ENCODE measurements at places on chromosomes 7 and 10.

- no peak for DNase-seq
Measured at GRCh38 chr7:83799333-83799732, 150.4 kb upstream of the SEMA3E start.

- no peak for DNase-seq
Measured at GRCh38 chr7:133207687-133208086, 45.2 kb upstream of the EXOC4 start.

- no peak for DNase-seq
Measured at GRCh38 chr7:37119296-37119860, 329.3 kb downstream of the ELMO1 start.

- DNase-seq: no peak
Measured at GRCh38 chr7:37435156-37435855, 13.4 kb downstream of the ELMO1 start.

GRCh38 chr10:48636231-48636630 lies 31.4 kb upstream of the ARHGAP22 start:
- DNase-seq: no peak

DNA sequence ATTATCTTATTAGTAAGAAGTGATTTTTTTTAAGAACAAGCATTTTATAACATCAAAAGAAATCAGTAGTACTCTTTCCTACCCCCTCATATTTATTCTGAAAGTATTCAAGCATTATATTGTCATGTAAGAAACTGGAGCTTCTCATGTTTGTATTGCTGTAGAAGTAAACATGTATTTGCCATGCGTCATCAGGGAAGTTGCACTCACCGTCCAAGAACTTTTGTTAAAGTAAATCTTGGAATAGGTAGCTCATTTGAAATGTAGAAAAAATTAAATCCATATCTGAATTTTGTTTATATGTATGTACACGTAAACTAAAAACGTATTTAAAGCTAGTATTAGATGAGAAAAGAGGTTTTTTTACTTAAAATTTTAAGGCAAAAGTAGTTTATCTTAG lies 96.8 kb downstream of the PTEN start:
- no peak for DNase-seq

DNA sequence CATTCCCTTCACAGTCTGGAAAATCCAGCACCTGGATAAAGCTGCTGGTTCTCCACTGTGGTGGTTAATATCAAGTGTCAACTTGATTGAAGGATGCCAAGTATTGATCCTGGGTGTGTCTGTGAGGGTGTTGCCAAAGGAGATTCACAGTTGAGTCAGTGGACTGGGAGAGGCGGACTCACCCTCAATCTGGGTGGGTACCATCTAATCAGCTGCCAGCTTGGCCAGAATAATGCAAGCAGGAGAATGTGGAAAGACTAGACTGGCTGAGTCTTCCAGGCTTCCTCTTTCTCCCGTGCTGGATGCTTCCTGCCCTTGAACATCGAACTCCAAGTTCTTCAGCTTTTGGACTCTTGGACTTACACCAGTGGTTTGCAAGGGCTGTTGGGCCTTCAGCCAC lies 48.4 kb downstream of the C10orf143 start:
- DNase-seq: no peak

- DNase-seq: no peak
Measured at GRCh38 chr7:81533426-81533825, 236.4 kb downstream of the HGF start.

DNA sequence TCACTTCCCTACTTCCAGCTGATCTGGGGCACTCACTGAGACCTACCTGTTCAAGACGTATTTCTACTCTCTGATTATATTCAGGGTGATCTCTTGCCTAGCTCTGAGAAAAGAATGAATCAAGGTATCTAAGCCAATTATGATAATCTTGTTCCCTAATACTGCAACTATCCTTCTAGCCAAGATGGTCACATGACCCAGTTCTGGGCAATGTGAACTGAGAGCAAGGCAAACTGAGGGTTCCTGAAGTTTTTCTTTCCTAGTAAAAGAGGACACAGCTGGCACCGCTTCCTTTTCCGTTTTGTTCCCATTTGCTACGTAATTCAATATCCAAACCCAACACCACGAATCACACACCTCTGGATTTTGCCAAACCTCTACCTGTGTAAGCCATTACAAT lies 5.9 kb upstream of the GPAM start:
- no peak for DNase-seq

- no peak for DNase-seq
Measured at GRCh38 chr10:119136084-119136483, 29.4 kb downstream of the SFXN4 start.

GRCh38 chr7:117283371-117283770 lies 39.5 kb downstream of the WNT2 start:
- DNase-seq: no peak

GRCh38 chr7:99123571-99124033 lies 20.3 kb downstream of the SMURF1 start:
- no peak for DNase-seq

DNA sequence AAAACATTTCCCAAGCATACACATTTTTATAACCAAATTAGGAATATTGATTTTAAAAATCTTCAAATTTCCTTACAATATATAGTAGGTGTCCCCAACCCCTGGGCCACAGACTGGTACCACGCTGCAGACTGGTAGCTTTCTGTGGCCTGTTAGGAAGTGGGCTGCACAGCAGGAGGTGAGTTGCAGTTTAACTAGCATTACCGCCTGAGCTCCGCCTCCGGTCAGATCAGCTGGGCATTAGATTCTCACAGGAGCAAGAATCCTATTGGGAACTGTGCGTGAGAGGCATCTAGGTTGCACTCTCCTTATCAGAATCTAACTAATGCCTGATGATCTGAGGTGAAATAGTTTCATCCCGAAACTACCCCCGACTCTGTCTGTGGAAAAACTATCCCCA lies 62.1 kb downstream of the ZWINT start:
- DNase-seq: no peak

DNA sequence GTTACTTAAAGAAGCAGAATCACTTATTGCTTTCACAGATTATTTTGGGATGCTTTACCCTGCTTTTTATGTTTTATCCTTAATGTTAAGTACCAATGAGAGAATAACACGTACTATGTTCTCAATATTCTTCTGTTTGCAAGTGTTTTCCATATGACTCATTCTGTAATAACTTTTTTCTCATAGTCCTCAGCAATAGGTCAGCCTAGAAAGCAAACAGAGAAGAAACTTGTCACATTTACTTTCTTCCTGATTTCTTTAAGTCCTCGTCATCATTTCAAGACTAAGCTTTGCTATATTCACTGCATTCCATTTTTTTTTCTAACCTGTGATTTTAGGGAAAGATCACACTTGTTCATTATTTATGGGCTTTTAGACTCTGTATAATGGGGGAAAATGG lies 6.8 kb upstream of the AGR2 start:
- DNase-seq: no peak

GRCh38 chr10:33015761-33016547 lies 57.9 kb upstream of the ITGB1 start:
- no peak for DNase-seq

DNA sequence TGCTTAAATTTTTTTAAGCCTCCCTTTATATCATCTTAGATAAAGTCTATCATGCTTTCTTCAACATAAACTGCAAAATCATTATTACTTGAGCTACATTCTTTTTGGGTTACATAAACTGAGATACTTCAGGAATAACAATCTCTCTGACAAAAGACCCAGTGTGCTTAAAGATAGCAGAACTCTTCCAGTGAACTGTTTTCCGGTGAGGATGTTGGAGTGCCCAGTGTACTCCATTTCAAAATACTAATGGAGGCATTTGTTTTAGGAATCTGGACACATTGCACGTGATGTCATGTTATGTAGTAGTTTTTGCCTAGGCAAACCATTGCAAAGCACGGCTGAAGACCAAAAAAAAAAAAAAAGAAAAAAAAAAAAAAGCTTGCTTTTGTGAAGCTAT lies 388.2 kb upstream of the CELF2 start:
- no peak for DNase-seq

DNA sequence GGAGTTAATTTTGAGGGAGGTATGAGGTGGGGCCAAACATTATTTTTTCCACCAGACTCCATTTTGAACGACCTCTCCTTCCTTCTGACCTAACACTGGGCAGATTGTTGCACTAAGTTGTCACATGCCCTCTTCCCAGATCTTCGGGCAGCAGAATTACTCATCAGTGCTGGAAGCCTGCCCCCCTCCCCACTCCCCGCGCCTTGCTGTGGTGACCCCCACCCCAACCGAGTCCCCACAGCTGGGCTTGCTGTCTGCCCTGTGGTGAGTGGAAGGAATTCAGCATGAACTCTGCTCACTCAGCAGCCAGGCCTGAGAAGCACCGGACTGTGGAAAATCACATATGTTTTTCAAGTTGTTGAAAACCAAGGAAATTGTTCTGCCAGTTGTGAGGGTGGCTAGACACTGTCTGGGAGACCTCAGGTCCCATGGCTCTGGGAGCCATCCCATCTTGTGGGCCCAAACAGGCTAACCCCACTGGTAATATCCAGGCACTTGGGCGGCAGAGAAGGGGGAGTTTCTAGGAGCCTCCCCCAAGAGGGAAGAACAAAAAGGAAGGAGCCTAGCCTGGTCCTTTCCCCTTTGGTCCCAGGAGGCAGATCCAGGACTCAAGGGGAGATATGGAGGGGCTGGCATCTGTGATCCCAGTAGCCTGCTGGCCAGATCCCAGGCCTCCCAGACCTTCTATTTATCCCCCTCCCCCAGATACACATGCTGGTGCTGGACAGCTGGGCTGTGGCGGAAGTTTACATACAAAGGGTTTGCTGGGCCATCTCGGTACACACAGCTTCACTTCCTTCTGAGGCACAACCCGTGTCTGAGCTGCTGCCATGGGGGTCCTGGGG lies 3.5 kb upstream of the AEBP1 start:
- DNase-seq: no peak

- DNase-seq: peak; percentile 79
Measured at GRCh38 chr7:27095897-27096767, at the start of gene HOXA1. Gene HOXA1, minus strand, starts transcription at chr7:27096000. Its CDS starts 88 bp downstream, at chr7:27095912.

DNA sequence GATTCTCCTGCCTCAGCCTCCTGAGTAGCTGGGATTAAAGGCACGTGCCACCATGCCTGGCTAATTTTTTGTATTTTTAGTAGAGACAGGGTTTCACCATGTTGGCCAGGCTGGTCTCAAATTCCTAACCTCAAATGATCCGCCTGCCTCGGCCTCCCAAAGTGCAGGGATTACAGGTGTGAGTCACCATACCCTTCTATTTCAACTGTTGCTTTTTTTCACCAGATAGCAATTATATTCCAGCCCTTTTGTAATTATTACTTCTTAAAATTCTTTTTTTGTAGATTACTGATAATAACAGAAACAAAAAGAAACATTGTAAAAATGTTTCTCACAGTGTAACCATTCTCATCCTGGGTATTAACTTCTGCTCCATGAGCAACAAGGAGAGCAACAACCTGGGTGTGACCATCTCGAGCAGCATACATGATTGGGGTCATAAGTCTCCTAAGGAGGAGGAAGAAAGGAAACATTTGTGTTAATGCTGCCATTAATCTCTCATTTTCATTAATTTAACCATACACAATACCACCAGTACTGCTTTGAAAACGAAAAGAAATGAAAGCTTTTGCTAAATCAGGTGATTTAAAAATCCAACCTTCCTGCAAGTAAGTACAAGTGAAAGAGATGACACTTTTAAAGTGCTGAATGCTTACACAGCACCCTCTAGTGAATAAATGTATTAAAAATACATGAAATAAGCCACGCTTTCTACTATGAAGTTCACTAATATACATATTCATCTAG lies 41.8 kb downstream of the ASZ1 start:
- no peak for DNase-seq

- no peak for DNase-seq
Measured at GRCh38 chr7:103346396-103346795, 1.0 kb upstream of the PSMC2 start.

DNA sequence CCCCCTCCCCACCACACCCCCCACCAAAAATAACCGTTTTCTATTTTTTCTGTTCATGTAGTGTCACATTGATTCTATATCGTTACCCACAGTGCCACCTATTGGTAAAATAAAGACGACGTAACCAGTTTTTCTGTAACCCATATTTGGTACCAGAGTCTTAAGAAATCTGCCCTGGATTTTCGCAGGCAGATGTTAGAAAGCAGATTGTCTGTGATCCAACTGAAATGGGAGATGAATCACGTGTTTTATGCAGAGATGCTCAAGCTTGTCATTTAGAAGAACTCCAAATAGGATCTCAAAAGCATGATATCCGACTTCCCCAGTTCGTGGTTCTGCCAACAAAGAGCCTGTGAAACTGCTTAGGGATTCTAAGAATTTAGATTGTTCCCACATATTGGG lies 261.1 kb upstream of the CSTF2T start:
- no peak for DNase-seq

DNA sequence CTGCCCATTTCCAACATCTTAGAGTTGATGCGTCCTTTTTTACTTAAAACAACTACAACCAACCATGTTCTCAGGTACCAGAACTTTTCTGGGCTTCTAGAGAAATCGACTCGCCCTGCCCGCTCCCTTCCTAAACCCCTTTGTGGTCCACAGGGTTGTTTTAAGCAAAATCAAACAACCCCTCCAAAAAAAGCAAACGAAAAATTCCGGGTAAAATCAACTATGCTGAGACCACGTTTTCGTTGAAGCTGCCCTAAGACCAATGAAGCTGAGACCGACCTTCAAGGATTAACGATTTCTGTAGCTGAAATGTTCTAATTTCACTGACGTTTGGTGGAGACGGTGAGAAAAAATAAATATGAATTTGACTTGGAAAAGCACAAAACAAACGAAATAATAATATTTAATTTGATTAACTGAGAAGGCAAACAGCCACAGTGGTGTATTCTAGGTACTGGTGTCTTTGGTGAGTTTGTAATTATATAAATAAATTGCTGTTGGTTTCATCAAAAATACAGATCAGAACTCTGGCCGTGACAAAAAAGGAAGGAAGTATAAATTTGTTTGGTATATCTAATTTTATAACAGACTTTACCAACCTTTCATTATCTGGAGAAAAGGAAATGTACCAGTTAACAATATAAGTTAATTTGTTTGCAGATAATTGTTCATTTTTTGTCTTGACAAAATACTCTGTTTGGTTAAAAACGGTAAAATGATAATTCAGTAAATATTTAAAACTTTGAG lies 4.7 kb upstream of the IGF2BP3 start:
- no peak for DNase-seq

DNA sequence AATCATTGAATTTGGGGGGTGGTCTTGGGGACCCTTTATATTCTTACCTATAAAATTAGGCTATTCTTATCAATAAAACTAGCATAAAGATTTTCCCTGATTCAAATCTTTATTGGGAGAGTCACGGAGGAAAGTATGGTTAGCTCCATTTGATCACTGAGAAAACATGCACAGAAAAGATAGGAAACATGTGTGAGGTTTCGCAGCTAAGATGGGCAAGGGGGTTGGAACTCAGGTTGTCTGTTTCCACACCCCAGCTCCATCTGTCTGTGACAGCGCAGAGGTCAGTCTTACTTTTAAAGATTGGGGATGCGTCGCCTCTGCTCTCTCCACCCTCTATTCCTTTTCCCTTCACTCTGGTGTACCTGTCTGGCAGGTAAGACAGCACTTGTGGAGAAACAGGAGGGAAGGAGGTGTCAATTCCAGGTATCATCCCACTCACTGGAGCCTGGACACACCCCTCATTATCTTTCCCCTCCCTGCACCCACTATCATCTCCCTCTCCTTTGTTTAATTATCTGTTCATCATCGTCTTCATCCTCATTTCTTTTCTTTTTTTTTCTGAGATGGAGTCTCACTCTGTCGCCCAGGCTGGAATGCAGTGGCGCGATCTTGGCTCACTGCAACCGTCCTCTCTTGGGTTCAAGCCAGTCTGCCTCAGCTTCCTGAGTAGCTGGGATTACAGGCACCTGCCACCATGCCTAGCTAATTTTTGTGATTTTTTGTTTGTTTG lies 2.4 kb upstream of the DENND10 start:
- no peak for DNase-seq

Data from activated CD8-positive, alpha-beta memory T cell treated with anti-CD3 and anti-CD28 coated beads, Interleukin-2, amount 50 U/mL, for 4 hours (primary cell).